Activated CD4-positive, alpha-beta T cell treated with anti-CD3 and anti-CD28 coated beads, Interleukin-2, amount 50 U/mL, for 1 hour (primary cell): ENCODE measurements at places on chromosomes 7 and 10.

DNA sequence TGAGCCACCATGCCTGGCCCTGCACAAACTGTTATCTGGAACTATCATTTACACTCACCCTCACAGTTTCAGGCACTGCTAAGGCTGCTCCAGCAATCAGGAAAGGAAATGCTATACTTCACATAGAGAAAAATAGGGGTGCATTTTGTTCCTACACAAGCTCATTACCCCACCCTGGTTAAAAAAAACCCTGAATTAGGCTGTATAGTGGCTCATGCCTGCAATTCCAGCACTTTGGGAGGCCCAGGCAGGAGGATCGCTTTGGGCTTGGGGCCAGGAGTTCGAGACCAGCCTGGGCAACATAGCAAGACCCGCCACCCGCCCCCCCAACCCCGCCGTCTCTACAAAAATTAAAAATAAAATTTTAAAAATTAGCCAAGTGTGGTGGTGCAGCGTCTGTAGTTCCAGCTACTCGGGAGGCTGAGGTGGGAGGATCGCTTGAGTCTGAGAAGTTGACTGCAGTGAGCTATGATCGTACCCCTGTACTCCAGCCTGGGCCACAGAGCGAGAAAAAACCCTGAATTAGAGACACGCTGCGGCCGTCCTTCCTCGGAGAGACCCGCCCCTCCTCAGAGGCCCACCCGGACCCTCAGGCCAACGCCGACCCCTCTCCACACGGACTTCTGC is 539 bp downstream of the PTCD1 start:
- DNase-seq = no peak

DNA sequence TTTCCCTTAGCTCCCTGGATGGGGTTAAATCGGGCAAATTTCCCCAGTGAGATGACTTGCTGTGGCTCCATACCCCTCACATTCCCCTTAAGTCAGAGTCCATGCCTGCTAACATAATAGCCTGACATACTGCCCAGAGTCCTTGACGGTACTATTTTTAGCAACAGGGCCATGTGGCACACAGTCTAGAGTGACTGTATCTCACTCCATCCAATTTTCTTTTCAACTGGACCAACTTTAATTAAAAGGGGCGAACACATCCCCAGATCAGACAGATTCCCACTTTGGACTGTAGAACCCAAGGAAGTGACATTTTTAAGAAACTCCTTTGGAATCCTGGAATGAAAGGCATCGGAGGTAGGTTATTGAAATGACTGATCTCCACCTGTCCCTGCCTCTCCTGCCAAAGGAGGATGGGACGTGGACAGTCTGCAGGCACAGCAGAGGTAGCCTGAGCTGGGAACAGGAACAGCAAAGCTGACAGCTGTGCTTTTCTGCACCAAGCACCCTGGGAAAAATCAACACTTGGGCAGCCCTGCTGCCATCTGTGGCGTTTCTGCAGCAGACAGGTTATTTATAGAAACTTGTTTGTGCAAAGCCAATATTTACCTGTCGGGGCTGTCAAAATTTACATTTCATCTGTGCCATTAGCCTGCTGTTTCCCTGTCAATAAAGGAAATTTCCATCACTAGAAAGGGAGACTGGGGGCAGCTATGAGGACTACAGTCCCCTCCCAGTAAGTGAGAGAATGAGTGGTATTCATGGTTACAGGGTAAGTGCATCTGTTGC is 221.5 kb upstream of the AOAH start:
- no peak for DNase-seq

- no peak for DNase-seq
These were observed 37.7 kb downstream of the CAMK2B start for GRCh38 chr7:44287488-44288380.

DNA sequence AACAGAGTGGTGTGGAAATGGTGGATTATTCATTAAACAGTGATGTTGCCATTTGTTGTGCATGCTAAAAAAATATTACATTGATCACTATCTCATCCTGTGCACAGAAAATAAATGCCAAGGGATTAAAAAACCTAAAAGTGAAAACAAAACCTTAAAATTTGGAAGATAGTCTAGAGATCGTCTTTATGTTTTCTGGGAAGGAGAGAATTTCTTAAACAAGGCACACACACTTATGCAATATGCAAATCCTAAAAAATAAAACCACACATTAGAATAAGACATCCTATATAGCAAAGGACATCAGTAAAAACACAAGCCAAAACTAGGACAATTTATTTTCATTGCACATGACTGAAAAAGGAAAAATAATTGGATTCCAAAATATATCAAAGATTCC is 54.5 kb downstream of the MACC1 start:
- no peak for DNase-seq

DNA sequence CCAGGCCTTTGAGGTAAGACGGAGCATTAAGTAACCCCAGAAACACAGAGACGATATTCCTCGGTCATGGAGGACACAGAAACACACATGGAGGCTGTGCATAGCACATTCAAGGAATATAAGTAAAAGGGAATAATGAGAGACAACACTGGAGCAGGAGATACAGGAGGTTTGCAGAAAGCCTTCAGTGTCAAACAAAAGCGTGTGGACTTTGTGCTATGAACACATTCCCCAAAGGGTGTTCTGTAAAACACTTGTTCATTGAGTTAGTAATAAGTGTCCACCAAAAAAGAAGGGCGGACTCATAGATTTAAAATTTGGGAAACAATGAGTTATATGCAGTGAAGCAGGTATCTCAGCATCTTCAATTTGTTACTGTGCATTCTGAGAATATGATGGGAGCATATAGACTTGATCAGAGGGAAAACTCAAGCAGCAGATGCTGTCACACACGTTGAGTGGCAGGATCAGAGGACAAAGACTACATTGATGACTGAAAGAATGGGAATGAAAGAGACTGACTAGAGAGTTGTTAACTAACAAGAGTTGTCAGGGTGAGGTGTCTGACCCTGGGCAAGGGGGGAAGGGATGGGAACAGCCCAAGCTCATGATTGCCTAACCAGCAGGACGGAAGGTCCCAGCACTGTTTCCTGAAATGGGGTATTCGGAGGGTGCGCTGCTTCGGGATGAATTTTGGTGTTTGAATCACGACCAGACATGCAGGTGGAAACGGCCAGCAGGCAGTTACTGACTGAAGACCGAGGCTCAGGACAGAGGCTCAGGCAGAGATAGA is 85.2 kb upstream of the VIPR2 start:
- no peak for DNase-seq

DNA sequence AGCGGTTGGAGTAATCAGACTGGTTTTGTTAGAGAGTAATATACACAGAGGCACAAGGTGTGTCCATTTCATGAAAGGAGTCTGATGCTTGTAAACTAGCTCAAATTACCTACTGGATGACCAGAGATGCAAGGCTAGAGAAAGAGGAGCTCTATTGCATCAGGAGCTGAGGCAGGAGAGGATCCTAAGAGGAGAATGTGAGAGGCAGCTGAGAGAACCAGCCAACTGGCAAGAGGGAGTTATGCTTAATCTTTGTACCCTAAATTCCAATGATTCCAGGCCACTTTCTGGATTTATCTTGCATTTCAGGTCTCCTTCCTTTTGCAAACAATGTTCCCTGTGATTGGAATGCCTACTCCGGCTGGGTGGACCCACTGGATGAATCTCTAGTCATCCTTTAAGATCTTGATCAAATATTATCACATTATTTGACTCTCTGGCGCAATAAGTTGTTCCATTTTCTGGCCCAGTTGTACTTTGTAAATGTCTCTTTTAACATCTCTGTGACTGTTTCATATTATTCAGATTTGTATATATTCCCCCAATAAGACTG is 57.5 kb upstream of the PTPN12 start:
- no peak for DNase-seq

DNA sequence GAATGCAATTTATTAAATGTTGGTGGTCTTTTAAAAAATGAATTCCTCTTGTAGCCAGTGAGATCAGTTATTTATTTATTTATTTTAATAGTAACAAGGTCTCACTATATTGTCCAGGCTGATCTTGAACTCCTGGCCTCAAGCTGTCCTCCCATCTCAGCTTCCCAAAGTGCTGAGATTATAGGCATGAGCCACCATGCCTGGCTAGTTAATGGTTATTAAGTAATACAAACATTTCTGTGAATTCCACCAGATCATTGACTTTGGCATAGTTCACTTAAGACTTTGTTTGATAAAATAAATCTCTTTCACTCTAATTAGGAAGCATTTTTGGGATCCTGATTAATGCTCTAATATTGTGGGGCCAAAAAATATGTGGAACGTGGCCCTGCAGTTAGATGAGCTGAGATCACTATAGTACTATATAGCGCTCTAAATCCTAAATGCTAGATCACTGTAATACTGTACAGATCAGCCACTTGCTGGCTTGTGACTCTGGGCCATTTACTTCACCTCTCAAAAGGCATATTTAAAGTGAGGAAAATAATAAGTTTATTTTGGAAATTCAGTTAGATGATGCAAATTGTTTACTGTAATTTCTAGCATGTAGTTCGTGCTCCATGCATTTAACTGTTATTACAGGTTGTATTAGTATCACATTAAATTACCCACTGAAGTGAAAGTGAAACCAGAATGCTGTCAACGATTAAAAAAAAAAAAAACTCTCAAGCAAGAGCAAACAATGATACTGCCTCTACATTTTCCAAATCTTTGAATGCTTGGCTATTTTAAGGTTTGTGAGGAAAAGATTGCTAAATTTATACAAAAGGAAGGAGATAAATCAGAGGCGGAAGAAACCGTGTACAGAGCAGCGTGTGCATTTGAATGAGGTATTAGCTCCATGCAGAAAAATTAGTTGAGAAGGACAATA is 15.9 kb upstream of the FAS start:
- no peak for DNase-seq

DNA sequence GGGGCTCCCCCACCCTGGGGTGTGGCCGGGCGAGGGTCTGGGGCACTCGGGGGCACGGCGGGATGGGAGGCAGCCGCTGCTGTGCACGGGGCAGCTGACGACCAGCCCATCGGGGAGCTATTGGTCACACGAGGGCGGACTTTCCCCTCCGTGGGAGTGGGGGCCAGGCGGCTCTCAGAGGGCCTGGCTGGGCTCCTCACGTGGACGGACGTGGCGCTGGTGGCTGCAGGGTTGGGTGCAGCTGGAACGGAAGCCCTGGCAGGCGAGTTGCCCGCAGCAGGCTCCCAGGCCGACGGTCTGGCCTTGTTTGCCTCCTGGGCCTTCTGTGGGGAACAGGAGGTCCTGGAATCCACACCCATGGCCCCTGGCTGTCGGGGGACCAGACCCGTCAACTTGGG is 14.3 kb downstream of the MICALL2 start:
- DNase-seq = no peak

DNA sequence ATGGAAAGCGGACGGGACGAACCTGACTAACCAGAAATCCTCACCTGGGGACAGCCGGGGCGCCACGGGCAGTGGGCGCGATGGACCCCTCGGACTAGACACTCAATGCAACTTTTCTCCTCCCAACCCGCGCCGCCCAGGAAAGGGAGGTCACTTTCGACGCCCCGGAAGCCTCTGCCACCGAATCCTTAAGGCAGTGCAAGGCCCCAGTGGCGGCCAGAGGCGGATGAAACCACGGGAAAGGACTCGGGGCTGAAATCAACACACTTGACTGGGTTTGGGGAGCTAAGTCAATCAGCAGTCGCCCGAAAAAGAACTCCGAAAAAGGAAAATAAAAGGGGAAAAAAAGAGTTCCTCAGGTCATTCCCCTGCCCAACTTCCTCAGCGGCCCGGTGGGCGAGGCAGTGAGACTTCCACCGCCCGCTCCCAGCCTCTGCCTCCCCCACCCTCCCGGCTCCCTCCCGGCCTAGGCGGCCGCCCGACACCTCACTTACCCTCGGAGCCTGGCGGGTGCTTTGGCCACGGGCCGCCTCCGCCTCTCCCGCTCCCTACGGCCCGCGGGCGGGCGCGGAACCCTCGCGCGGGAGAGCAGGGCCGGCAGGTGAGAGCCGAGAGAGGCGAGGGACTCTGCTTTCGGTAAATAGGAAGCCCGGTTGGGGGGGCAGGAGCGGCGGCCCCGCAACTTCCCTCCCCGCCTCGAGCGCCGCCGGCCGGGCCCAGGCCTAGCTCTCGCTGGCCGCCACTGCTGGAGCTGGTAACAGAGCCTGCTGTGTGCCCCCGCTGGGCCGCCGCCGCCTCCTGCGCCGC is 518 bp downstream of the WAPL start:
- peak; percentile 36 for DNase-seq

- no peak for DNase-seq
These were observed 91.8 kb downstream of the COL28A1 start for GRCh38 chr7:7443806-7444350.

DNA sequence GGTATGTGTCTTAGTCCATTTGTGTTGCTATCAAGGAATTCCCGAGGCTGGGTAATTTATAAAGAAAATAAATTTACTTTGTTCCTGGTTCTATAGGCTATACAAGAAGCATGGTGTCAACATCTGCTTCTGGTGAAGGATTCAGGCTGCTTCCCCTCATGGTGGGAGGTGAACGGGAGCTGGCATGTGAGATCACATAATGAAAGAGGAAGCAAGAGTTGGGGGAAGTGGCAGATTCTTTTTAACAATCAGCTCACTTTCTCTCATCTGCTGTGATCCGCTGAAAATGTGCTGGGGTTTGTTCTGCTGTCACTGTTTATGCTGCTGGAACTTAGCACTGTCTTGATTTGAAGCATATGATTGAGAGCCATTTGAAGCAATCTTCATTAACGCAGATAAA is 730.0 kb upstream of the SORCS1 start:
- DNase-seq = no peak

- DNase-seq = no peak
These were observed 58.4 kb upstream of the WAPL start for GRCh38 chr10:86579883-86580520.

DNA sequence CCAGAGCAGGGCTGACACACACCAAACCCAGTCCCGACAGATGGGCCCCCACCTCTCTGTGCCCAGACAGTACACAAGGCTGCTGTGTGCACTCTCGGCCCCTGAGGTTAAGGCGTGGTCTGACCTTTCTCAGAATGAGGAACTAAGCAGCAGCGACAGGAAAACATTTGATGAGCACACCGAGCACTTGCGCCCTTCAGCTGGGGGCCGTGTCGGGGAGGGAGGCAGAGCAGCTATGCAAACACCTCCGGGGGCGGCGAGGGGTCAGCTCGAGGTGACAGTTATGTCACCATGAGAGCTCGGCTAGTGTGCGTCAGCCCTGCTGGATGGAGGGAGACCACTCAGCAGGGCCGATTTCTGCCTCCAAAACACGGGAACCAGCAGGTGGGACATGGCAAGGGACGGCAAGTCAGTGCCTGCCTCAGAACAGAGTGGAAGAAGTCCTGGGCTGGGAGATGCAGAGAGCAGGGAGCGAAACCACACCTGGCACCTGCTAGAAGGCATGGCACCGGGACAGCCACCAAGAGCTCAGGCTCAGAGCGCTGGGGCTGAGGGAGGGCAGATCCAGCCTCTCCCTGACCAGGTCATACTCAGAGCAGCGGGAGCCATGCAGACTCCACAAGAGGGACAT is 57.4 kb downstream of the CHST15 start:
- no peak for DNase-seq

- no peak for DNase-seq
These were observed 72.0 kb downstream of the SCRN1 start for GRCh38 chr7:29917641-29918040.
